Activated CD8-positive, alpha-beta memory T cell treated with anti-CD3 and anti-CD28 coated beads, Interleukin-2, amount 50 U/mL, for 4 hours (primary cell): ENCODE measurements at places on chromosomes 11 and 22.

- no peak for DNase-seq
These were observed 29.7 kb downstream of the GRIA4 start for GRCh38 chr11:105639527-105639926.

GRCh38 chr22:49951000-49951677 lies 9.4 kb upstream of the PIM3 start:
- DNase-seq, result peak; percentile 83

- no peak for DNase-seq
These were observed 11.8 kb downstream of the MICAL3 start for GRCh38 chr22:18012531-18012930.

- DNase-seq, result no peak
These were observed 5.6 kb upstream of the PLXNB2 start for GRCh38 chr22:50313021-50313420.

DNA sequence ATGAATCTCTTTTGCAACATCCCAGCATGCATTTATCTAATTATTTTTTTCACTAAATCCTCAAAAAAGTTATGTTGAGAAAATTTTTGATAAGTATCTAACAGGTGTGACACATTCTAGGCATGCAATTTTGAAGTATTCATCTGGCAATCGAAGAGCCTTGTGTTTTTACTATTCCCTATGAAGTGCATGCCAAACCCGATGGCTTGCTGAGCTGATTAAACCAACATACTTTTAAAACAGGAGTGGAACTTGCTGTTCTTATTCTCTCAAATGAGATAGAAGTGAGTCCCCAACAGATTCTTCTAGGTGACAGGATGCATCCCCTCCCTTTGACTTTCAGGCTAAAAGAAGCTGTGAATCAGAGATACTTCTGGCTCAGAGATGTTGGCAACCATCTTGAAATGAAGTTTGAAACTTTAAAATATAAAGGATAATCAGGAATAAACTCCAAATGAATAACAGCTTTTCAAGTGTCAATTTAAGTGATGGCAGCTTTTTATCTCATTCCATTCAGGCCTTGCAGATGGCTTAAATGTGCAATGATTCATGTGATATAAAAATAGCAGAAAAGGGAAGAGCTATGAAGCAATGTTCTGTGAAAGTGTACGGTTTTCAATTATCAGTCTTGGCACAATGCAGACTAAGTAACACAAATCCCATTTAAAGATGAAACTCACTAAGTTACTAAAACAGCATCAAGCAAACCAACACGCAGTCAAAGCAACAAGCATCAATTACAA lies 67.7 kb downstream of the APOL5 start:
- no peak for DNase-seq

DNA sequence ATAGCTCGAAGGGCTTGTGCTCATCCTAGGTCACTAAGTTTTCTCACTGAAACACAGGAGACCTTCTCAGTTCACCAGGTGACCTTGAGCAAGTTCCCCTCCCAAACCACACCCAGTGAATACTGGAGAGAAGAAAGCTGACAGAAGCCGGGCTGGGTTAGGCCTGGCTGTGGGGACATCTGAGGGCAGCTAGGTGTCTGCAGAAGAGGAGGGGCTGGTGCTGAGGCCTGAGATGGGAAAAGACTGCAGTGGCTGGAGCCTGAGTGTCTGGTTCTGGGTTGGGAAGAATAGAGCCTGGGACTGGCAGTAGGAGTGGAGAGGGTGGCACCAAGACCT lies 602 bp upstream of the INPP5J start:
- DNase-seq, result no peak

- no peak for DNase-seq
These were observed 257.4 kb upstream of the UBASH3B start for GRCh38 chr11:122398167-122398566.

- DNase-seq, result no peak
These were observed 6.7 kb upstream of the SLC6A5 start for GRCh38 chr11:20592741-20593140.

DNA sequence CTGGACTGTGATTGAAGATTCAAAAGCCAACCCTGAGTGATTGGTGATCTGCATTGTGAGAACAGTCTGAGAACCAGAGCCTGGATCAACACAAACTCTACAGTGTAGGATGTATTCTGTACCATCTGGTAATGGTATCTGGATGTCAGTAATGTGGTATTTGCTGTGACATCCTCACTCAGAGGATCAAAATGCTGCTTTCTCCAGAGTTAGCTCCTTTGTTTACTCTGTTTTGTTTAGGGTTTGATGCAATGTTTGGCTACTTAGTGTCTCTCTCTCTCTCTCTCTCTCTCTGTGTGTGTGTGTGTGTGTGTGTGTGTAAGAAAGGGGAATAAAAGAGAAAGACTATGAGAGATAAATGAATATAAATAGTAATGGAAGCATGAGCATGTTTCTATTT lies 24.3 kb downstream of the CASP4 start:
- no peak for DNase-seq

- DNase-seq, result no peak
These were observed 48.8 kb upstream of the CARS1 start for GRCh38 chr11:3105791-3106735.

DNA sequence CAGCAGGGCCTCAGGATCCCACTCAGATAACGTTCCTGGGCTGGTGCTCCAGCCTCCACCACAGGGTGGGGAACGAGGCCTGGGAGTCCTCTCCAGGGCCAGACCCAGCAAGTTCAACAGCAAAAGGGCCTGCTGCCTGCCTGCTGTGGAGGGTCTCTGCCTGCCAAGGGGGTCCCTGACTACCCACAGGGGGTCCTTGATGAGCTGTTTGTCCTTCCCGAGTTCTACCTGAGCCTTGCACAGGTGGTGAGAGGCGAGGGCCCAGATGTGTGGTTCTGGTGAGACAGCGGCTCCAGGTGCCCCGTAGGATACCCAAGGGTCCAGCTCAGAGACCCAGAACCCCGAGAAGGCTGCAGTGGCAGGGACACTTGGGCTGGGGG lies 4.4 kb downstream of the DUSP8 start:
- DNase-seq, result no peak

- no peak for DNase-seq
These were observed 8.6 kb upstream of the POLDIP3 start for GRCh38 chr22:42623301-42623751.

GRCh38 chr22:24418786-24419474 lies 8.5 kb upstream of the ADORA2A start:
- no peak for DNase-seq

DNA sequence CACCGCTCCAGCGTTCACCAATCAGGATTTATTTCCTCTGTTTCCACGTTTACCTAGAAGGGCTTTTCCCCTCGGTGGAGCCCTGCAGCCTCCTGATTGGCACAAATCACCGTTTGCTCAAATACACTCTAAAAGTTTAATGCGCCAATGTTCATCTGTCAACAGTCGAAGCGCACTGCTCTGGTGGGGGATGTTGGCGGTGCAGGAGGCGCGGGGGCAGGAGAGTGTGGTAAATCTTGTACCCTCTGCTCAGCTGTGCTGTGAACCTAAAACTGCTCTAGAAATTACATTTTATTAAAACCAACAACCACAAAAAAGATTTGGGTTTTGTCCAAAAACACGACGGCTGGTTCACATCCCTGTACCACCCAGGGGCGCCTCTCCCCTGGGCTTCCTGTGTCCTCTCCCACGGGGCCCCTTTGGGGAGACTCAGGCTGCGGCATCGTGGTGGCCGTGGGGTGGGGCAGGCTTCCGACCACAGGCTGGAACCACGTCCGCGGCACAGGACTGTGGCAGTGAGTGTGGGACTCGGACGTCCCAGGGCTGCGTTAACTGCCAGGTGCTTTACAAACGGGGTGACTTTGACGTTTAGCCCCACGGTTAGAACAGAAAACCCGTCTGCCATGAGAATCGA lies 13.5 kb downstream of the TTLL8 start:
- no peak for DNase-seq

DNA sequence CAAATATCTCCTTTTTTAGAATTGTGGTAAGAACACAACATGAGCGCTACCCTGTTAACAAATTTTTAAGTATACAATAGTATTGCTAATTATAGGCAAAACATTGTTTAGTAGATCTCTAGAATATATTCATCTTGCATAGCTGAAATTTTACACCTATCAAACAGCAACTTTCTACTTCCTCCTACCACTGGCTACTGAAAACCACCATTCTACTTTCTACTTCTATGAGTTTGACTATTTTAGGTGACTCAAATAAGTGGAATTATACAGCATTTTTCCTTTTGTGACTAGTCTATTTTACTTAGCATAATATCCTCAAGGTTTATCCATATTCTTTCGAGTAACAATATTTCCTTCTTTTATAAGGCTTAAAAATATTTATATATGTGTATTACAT lies 128.4 kb downstream of the FAM76B start:
- DNase-seq, result no peak

DNA sequence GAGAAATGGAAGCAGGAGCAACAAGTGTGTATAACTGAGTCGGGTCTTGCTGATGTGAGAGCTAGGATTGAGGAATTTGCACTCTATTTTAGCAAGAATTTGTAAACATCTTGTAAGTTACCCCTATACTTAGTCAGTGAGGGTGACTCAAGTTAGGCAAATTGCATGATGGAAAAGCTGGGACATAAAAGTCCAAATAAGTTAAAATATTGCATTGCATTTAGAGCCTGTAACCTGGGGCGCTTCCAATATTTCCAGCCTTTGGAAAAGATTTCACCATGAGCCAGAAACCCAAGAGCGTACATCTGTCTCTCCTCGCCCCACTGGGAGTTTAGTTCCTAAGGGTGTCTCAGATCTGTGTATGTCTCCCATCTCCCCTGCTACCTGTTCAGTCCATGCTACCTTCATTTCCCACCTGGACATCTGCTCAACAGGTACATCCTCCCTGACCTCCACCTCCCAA lies 37.0 kb upstream of the ACCSL start:
- no peak for DNase-seq

GRCh38 chr11:69721106-69721505 lies 17.3 kb upstream of the FGF19 start:
- no peak for DNase-seq

- DNase-seq, result no peak
These were observed 20.5 kb downstream of the NUCB2 start for GRCh38 chr11:17296852-17297559.

DNA sequence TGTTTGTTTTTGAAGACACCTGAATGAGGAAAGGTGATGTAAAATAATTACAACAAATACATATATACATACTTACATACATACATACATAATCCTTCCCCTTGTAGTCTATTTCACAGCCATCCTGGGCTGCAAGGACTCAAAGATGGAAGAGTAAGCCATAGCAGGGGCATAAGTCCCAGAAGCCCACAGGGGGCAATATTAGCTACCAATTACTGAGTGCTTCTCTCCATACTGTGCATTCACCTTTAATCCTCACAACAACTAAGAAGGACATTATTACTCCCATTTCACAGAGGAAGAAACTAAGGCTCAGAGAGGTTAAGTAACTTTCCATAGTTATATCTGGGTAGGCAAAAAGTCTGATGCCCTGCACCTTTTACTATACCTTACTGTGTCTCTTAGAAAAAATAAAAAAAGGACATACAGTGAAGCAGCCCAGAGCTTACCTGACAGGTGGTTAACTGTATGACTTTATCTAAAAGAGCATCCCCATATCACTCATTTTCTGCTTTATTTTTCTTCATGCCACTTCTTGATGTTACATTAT lies 2.7 kb downstream of the SERGEF start:
- no peak for DNase-seq

- DNase-seq, result no peak
These were observed 16.6 kb upstream of the SCGB1D4 start for GRCh38 chr11:62315431-62315830.

DNA sequence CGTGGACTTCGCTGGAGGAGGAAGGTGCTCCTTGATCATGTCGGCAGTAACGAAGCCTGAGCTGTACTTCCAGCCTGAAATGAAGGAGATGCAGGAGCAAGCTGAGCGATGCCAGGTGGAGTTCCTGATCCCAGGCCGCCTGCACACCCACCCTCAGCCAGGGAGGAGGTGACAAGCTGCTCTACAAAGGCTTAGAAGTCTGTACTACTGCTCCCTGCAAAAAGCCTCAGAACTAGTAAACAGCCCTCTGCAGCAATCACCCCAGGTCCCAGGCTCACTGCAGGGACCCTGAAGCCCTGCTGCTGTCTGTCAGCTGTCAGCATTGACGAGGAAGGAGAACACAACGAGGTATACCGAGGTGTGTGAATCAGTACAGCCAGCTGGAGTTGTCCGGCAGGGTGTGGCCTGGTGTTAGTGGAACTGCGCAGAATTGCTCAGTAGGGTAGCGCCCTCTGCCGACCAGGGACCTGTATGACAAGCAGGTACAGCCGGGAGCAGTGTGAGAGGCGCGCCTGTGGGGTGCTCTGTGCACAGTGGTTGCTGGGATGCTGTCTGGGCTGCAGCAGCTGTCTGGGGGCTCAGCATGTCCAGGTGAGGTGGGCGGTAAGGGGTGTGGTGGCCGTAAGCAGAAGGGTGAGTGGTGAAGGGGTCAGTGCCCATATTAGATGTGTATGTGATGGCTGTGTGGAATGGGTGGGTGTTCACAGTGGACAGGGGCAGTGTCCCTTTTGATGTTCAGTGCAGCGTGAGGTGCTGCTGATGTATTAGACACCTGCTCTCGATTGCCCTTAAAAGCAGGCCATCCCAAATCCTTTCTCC lies 7.6 kb downstream of the CYB5R2 start:
- peak; percentile 54 for DNase-seq

- DNase-seq, result no peak
These were observed 11.6 kb downstream of the SREBF2 start for GRCh38 chr22:41844513-41844912.

DNA sequence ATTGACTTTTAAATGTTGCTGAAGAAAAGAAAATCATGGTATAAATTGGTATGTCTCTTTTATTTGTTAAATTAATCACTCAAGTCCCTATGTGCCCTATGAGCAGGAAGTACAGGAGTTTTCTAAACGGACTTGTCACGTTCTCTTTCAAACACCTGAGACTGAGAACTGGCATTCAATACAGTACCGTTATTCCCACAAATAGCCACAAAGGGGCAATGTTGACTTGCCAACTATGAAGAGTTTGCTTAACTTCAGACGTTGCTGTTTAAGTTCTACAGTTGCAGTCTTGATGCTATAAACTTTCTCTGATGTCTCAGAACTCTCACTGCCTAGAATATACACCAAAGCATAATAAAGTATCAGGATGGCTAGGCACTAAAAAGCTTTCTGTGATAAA lies 7.6 kb downstream of the OR56A1 start:
- no peak for DNase-seq

DNA sequence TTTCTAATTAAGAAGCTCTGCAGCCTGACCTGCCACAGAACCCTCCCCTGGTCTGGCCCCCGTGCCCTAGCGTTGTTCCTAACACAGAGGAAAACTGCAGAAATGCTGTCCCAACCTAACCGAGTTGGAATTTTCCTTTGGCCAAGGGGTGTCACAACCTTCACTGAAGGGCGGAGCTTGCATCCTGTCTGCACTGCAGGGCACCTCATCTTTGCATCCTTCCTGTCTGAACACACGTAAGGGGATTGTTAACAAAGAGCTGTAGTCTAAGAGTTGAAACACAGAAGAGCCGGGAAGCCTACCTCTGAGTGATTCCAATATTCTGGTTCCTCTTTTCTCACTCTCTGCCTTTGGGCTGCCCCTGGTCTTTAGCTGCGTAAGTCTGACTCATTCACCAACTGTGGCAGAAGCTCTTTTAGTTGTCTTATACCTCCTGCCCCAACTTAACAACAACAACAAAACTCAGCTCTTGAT lies 1.6 kb downstream of the DIXDC1 start:
- DNase-seq, result no peak

- no peak for DNase-seq
These were observed 75.3 kb upstream of the NCAM1 start for GRCh38 chr11:112885744-112886433.
